Natural killer cell treated with Interleukin-12 subunit alpha and Interleukin-12 subunit beta and Interleukin-15 and Interleukin-18, amount 100 ng/mL, for 72 hours (primary cell): ENCODE measurements at places on chromosomes 4 and X.

- DNase-seq, result no peak
Measured at GRCh38 chr4:69730002-69730401, 30.4 kb downstream of the SULT1B1 start.

DNA sequence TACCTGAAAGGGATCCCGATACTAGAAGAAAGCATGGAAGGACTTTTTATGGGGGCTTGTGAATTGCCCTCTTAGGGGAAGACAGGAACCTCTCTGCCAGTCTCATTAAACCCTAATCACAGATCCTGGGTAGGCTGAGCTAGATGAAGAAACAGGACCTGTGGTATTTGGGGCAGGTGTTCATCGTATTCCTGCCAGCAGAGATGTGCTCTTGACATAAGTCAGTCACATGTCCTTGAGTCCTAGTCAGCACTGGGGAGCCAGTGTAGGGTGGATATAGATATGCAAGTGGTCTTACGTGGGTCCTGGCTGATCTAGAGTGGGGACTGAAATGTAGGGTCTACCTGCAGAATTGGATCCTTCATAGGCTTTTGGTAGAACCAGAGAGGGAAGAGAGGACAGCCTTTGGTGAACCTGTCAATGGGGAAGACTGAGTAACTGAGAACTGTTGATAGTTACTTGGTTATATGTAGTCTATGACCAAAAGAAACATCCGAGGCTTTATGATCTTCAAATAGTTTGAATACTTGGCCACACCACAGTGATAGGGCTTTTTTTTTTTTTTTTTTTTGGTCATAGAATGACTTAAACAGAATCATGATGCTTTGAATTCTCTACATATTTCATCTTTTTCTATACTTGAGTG is 63.5 kb upstream of the WDR1 start:
- DNase-seq, result no peak

- peak; percentile 78 for DNase-seq
Measured at GRCh38 chr4:83320548-83320947, 14.1 kb downstream of the HPSE start.

- DNase-seq, result no peak
Measured at GRCh38 chrX:136497556-136498052, at the start of gene HTATSF1. Gene HTATSF1 (plus strand): TSS chrX:136497592. CDS start chrX:136497685, 93 bp downstream.
